ENCODE measurements at places on chromosomes 1 and 21.

- DNase-seq, result no peak
Measured at GRCh38 chr21:27269644-27270043, 302.8 kb upstream of the ADAMTS5 start.

DNA sequence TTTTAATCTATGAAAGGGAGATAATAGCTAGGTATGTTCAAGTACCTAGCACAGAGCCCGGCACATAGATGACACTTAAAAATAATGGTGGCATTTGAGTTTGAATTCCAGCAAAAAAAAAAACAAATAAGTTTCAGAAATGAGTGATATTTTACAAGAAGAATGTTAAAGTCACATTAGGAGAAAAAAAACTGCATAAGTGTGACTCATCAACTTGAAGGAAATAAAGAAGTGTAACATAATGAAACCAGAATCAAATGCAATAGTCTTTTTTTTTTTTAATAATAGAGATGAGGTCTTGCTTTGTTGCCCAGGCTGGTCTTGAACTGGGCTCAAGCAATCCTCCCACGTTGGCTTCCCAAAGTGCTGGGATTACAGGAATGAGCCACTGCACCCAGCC, 17.1 kb downstream of the DNASE2B start:
- DNase-seq, result no peak

GRCh38 chr21:43778469-43779335, 2.6 kb upstream of the CSTB start:
- DNase-seq, result no peak

DNA sequence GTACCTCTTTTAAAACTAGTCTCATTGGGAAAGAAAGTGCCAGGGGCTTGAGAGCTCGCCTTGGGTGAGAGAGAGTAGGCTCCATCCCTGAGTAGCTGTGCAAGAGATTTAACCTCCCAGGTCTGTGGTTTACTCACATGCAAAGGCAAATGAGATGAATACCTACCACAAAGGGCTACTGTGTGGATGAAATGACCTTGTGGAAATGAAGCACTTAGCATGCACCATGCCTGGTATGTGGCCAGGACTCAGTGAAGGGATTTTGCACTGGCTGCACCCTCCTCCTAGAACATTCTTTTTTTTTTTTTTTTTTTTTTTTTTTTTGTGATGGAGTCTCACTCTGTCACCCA, 120.3 kb downstream of the PROX1 start:
- no peak for DNase-seq

DNA sequence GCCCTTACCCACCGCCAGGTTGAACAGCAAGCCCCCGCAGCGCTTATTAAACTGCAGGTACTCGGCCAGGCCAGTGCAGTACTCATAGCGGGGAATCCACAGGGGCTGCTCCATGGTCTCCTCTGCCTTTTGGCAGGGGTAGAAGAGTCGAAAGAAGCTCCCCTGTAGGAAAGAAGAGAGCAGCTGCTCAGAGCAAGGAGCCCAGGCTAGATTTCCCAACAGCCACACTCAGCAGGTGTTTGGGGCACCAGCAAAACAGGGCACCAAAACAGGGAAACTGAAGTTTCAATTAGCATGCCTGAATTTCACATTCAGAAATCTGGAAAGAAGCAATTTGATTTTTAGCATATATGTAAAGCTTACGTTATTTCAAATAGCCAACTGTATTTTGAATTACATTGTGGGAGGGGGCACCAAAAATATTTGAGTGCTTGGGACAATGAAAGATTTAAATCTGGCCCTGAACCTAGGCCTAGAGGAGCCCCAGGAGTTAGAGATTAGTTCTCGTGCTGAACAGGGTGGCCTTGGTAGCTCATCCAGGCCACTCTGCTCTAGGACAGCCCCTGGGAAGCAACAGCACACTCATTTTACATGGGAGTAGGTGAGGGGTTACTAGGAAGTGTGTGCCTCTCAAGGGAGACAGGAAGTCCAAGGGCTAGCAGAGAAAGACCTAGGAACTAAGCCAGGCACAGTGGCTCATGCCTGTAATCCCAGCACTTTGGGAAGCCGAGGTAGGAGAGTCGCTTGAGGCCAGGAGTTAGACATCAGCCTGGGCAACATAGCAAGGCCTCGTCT, 8.2 kb downstream of the PAFAH2 start:
- DNase-seq, result no peak

- DNase-seq, result no peak
Measured at GRCh38 chr1:198435056-198435455, 105.4 kb downstream of the ATP6V1G3 start.

DNA sequence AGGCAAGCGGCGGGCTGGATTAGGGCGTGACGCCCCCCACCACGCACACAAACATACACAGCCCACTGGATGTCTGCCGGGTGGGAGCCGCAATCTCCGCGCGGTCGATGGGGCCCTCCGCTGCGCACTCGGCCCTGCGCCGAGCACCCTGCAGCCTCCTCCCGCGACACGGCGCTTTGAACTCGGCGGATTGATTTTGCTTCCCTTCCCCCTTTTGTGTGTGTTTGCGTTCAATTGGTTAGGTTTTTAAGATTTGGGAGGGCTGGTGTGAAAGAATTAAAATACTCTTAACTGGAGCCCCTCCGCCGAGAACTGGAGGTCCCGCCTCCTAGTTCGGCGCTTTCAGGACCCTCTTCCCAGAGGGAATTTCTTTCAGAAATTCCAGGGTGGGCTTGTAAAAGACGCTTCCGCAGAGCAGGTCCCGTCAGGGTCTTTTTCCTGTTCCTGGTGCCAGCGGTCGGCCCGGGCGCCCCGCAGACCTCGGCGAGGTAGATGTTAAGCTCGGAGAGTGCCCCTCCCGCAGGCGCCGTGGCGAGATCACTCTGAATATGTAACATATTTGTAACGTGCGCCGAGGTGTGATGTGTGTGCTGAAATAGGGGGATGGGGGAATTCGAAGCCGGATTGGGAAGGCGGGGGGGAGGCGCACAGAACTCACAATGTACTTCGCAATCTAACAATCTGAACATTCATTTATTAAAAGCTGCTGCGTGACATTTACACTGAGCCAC, 8.0 kb upstream of the BARHL2 start:
- no peak for DNase-seq

GRCh38 chr21:43190951-43191350, 22.1 kb downstream of the CRYAA start:
- no peak for DNase-seq

GRCh38 chr1:243791586-243792267, 58.3 kb downstream of the AKT3 start:
- DNase-seq, result no peak

DNA sequence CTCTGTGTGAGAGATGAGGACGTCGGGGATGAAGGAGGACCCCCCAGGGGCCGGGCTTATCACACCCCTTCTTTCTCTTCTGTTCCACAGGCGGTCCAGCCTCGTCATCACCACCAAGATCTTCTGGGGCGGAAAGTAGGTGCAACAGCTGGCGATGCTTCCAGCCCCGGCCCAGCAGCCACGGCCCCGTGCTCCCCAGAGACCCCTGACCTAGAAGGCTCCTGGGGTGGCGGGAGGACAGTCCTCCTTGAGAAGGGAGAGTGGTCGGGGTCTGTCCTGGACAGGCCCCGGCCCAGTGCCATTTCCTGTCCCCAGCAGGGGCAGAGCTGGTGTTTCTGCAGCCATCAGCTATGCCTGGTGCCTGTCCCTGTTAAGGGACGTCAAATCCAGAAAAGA, 41.7 kb downstream of the KCNAB2 start:
- no peak for DNase-seq

DNA sequence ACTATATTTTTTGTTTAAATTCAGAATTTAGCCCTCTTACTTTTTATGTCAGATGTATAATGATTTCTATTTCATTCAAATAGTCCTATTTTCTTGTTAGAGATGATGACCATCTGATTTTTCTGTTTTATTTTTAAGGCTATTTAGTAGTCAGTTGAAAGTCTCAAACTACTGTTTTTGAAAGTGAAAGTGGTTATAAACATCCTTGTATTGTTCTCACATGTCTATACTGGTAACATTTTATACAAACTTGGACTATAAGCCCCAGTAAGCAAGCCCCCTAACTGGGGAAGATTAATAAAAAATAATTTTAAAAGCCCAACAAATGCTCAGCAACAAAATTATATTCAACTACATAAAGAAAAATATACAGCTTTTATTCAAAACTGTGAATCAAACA, 271.3 kb upstream of the RGS18 start:
- no peak for DNase-seq

DNA sequence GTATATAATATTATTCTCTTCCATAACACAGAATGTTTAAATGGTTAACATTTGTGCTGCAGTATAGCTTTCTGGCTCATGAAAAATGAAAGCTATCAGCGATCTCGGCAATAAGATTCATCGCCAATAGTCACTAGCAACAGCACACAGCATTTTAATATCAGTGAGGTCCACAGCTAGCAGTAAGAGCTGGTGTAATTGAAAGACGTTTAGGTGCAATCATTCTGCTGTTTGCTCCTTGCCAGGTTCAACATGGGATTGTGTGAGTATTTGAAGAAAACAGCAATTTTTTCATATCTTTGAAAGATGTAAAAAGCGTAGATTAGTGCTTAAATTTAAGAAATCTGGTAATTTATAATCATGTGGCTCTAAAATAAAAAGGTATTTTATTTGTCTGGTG, 20.1 kb downstream of the PRKACB start:
- no peak for DNase-seq

DNA sequence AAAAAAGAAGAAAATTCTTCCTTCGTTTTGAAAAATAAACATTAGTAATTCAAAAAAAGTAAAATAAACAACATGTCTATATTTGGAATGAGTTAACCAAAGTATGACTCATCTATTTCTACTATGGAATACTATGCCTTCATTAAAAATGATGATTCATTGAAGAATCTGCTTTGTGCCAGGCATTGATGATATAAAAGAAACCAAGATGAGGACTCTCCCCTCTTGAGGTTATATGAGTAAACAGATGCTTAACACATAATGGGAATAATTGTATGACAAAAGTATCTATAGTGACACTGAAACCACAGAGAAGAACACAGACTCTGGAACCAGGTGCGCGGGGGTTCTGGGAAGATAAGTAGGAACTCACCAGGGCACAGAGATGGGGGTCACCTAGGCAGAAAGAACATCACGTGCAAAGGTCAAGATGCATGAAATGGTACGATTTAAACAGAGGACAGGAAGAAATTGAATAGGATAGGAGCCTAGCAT, 18.8 kb downstream of the ELF3 start:
- no peak for DNase-seq

DNA sequence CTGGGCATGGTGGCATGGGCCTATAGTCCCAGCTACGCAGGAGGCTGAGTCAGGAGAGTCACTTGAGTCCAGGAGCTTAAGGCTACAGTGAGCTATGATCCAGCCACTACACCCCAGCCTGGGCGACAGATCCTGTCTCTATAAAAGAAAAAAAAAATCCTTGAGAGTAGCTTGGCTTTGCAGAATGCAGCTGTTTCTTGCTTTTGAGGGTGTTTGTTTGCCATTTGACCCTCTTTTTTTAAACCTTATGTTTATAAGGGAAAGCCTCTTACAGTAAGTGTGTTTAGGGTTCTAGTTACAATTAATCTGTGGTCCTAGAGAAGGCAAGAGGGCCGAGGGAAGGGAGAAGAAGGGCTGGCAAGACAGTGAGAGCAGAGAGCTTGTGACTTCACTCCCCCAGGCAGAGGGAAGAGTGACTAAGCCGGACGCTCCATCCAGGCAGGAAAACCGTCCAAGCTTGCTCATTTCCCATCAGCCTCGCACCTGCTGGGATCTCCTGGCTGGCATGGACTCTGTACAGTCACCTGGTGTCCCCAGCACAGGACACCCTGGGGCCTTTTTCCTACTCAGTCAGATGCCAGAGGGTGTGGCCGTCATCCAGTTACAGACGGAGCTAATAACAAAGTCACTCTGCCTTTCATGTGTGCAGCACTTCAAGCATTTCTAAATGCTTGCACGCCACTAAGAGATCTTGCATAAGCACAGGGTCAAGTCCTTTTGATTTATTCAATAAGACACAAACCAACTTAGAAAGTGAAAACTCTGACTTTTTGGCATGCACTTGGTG, 55.5 kb upstream of the PSEN2 start:
- DNase-seq, result no peak

DNA sequence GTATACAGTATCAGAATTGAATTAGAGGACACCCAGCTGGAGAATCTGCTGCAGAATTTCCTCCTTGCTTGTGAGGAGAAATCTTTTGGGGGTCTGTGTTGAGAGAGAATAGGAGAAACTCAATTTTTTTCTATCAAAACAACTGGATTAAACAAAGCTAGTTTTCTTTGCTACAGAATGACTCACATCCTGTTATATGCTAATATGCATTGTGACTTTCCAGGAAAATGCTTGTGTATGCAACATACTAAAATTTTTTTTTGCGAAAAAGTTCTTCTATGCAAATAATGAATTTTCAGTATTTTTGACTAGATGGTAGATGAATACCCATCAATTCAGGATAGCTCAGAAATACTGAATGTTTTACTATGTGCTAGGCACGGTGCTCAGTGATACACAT, 2.2 kb downstream of the VAMP4 start:
- DNase-seq, result no peak

DNA sequence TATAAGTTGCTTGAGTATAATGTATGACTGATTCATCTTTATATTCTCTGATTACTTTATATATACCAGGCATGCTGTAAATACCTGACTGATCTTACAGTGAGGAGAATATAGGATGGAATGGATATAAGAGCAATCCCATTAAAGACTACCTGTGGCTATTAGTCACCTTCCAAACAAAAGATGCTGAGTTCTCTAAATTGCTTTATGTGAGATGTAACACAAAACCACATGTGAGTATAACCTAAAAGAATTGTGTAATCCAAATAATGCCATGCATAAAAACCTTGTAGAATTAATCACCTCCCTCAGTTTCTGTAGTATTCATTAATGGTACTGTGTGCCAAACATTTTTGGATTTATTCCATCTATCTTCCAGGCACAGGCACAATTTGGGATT, 134.6 kb upstream of the LRRC7 start:
- no peak for DNase-seq

DNA sequence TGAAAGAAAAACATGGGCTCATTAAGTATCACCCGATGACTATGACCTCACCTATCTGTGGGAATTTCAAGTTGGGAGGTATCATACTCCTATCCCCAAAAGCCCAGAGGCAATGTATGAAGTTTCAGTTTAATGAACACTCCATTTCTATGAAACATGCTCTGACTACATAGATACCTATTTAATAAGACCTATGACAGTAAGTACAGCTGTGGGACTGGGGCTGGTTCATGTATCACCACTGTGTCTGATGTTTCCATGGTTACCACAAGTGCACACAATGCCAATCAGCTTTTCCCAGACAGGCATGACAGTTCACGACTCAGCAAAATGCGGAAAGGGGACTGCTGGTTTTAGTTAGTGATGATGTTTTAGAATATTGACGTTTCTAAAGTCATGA, 167.7 kb downstream of the SIPA1L2 start:
- DNase-seq, result no peak

GRCh38 chr1:30764939-30765555, 7.5 kb upstream of the LAPTM5 start:
- DNase-seq, result no peak

DNA sequence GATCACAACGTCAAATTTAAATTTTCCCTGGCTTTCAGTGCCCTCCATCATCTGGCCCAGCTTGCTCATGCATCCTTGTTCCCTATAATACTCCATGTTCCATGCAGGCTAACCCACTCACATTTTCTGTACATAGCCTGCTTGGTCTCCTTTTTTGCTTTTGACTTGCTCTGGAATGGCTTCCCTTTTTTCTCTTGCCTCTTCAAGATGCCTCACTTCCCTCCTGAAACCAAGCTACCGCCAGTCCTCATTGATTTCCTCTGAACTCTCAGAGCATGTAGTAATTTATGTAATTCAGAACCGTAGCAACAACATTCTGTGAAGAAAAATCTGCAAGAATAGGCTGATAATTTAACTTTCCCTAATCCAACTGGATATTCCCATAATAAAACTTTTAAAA, 10.3 kb downstream of the CAP1 start:
- no peak for DNase-seq

GRCh38 chr1:145885738-145886287, at the start of gene ANKRD35:
TSS of gene ANKRD35 (minus strand) at chr1:145885866. CDS start at chr1:145885758, 108 bp downstream.
- DNase-seq, result peak; percentile 68

Data from stimulated activated CD4-positive, alpha-beta T cell treated with anti-CD3 and anti-CD28 coated beads, Interleukin-1b, Interleukin-23, amount 100 ng/mL, for 24 hours (primary cell).